Chondrocyte (in vitro differentiated cells): ENCODE measurements at places on chromosomes 3 and 15. TPM values are rescaled to one million over a fixed set of nuclear protein-coding genes. Genes with fewer than 3 reads are reported as not detected.

LDHAL6B gene
- not detected in 3 replicates for total RNA-seq

- no peak overlapping the region for H3K27ac ChIP-seq
- H3K27me3 ChIP-seq, result no peaks in the 10 kb centered on the region
- no peak overlapping the region for H3K4me3 ChIP-seq
- peaks cover 2% of the 10 kb centered on the region for H3K36me3 ChIP-seq
- DNase-seq, result no peak
Observed at GRCh38 chr3:31129241-31129640, 234.8 kb upstream of the GADL1 start.

- H3K27me3 ChIP-seq, result peaks cover 11% of the 10 kb centered on the region
- H3K4me1 ChIP-seq, result peaks cover 8% of the 10 kb centered on the region
- H3K27ac ChIP-seq, result no peak overlapping the region
- H3K4me3 ChIP-seq, result no peak overlapping the region
Observed at GRCh38 chr15:65204931-65205660, 6.2 kb downstream of the CILP start.

GRCh38 chr3:27789420-27789819 is 67.3 kb upstream of the EOMES start:
- H3K36me3 ChIP-seq, result no peaks in the 10 kb centered on the region
- H3K4me1 ChIP-seq, result no peaks in the 10 kb centered on the region
- no peak overlapping the region for H3K4me3 ChIP-seq

- H3K27me3 ChIP-seq, result no peaks in the 10 kb centered on the region
- no peak for DNase-seq
- H3K4me1 ChIP-seq, result no peaks in the 10 kb centered on the region
Observed at GRCh38 chr3:3696345-3696744, 102.9 kb upstream of the LRRN1 start.

BSN gene
- total RNA-seq, result 0.77 to 0.82 TPM (median 0.77 TPM) in 3 replicates

- peaks cover 21% of the 10 kb centered on the region for H3K4me1 ChIP-seq
- no peak overlapping the region for H3K27ac ChIP-seq
- H3K36me3 ChIP-seq, result no peaks in the 10 kb centered on the region
- DNase-seq, result no peak
- no peak overlapping the region for H3K4me3 ChIP-seq
Observed at GRCh38 chr3:190131329-190131728, 10.6 kb upstream of the P3H2 start.

ZNF660 gene
- total RNA-seq, result 5.3 to 9.4 TPM (median 5.4 TPM) in 3 replicates

GRCh38 chr15:68495221-68495950 is 63.4 kb upstream of the ITGA11 start:
- no peak for DNase-seq
- peaks cover 74% of the 10 kb centered on the region for H3K4me1 ChIP-seq
- H3K36me3 ChIP-seq, result peaks cover 1% of the 10 kb centered on the region

- H3K36me3 ChIP-seq, result peaks cover 4% of the 10 kb centered on the region
- no peak for DNase-seq
- no peaks in the 10 kb centered on the region for H3K27me3 ChIP-seq
Observed at GRCh38 chr3:58347984-58348383, 15.3 kb downstream of the PXK start.

SLC9A9 gene
- 2.5 to 5.5 TPM (median 2.6 TPM) in 3 replicates for total RNA-seq

DNA sequence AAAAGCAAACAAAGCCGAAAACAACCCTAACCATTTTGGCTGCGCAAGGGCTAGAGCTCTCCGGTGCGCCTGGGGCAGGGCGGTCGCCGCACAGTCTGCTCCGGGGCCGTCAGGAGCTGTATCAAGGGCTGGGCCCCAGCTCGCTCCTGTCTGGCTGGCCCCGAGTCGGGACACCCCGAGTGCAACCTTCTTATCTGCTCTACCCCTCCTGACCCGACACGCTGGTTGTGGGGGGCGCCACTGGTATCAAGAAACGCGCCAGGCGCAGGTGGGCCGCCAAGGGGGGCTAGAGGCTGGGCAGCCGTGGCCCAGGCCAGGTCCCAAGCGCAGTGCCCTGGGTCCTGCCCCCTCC is 36.0 kb downstream of the NR2F2 start:
- H3K27ac ChIP-seq, result no peak overlapping the region
- peaks cover 40% of the 10 kb centered on the region for H3K27me3 ChIP-seq
- no peak for DNase-seq
- no peak overlapping the region for H3K4me3 ChIP-seq

TMEM207 gene
- total RNA-seq, result not detected in 3 replicates

SLC24A5 gene
- not detected in 3 replicates for total RNA-seq

GRCh38 chr15:36965570-36966342 is 134.6 kb downstream of the MEIS2 start:
- no peaks in the 10 kb centered on the region for H3K27me3 ChIP-seq
- H3K4me3 ChIP-seq, result no peak overlapping the region
- DNase-seq, result no peak
- peaks cover 10% of the 10 kb centered on the region for H3K4me1 ChIP-seq
- peaks cover 2% of the 10 kb centered on the region for H3K36me3 ChIP-seq

GRCh38 chr3:5891711-5892110 is 704.2 kb downstream of the EDEM1 start:
- no peak overlapping the region for H3K4me3 ChIP-seq
- no peaks in the 10 kb centered on the region for H3K4me1 ChIP-seq
- no peak for DNase-seq

GRCh38 chr15:42401544-42402454 is 42.5 kb downstream of the CAPN3 start:
- DNase-seq, result no peak
- no peaks in the 10 kb centered on the region for H3K27me3 ChIP-seq
- no peaks in the 10 kb centered on the region for H3K4me1 ChIP-seq

IREB2 gene
- 54.0 to 56.1 TPM (median 54.3 TPM) in 3 replicates for total RNA-seq

DNA sequence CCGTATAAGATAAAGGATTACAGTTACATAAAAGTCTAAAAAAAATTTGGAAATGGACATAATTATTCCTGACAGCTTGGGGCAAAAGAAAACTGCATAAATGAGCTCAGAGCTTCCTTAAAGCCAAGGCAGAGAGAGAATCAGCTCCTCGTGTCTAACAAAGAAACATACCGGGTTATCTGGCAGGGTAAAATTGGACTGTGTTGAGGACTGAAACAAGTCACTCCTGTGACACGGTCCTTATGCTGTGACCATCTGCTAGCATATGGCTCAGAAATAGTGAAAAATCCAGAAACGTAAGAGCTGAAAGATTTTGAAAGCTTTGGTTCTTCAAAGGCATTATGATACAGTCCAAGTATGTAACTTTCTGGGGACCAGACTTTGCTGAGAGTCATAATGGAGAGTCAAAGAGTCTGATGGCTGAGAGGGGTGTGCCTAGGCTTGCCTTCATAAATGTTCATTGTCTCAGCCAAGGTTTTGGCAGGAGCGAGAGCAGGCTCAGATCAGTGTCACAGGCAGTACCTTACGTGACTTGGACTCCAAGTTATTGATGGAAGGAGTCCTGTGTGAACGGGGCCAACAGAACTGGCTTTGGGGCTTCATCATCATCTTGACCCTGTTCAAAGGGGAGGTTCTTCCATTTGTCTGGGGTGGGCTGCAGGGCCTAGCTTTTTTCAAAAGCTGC is 12.5 kb downstream of the MAP6D1 start:
- DNase-seq, result no peak
- no peak overlapping the region for H3K4me3 ChIP-seq
- H3K4me1 ChIP-seq, result peaks cover 4% of the 10 kb centered on the region
- peak overlapping the region; percentile 32 for H3K27ac ChIP-seq

SPATA12 gene
- not detected in 3 replicates for total RNA-seq
